ENCODE measurements at places on chromosomes 1 and 21.

DNA sequence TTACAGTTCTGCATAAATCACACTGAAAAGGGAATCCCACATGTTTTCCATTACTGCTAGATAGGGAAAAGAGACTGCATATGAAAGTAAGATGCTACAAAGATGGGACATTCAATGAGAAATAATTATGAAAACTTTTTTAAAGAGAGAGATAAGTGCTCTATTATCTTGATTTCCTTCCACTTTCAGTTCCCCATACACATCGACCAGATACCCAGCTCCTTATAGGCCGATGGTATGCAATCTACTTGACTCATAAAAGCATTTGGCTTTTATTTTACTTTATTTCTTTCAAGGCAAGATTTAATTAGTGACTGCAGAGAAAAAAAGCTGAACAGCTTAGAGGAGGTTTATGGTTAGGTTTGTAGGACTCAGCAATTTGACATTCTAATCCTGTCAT is 13.1 kb downstream of the BRINP2 start:
- DNase-seq, result no peak

DNA sequence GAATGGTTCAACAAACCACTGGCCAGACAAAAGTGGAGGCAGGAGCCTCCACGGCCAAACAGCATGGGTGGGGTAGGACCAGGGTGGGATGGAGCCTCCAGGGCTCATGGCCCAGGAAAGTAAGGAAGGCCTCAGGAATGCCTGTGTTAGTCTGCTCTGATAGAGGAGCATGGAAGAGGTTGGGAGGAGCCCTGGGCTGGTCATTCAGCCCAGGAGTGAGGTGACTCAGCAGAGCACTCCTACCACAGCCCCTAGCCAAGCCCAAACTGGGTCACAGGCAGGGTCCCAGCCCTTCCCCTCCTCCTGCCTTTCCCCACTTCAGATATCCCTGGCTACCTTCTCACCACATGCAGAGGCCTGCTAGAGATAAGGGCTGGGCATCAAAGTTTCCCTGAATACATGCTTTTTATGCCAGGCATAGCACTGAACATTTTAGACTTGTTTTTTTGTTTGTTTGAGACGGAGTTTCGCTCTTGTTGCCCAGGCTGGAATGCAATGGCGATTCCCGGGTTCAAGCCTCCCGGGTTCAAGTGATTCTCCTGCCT is 3.1 kb upstream of the SHISA4 start:
- no peak for DNase-seq

GRCh38 chr21:46613391-46613790 is 8.5 kb upstream of the S100B start:
- no peak for DNase-seq

- DNase-seq, result no peak
Measured at GRCh38 chr21:33478182-33478581, 1.6 kb downstream of the TMEM50B start.

GRCh38 chr1:194598098-194598497 is 1411.7 kb upstream of the B3GALT2 start:
- DNase-seq, result no peak

- no peak for DNase-seq
Measured at GRCh38 chr1:82567348-82567747, 766.6 kb downstream of the ADGRL2 start.
